Lung microvascular endothelial cell (primary cell): ENCODE measurements at places on chromosomes 5 and 9. TPM values are rescaled to one million over a fixed set of nuclear protein-coding genes. Genes with fewer than 3 reads are reported as not detected.
A peak's percentile ranks its signal among the peaks of the same experiment; 100 is the strongest.

The DRD1 gene
- total RNA-seq, result not detected in 2 replicates

The INVS gene
- 16.3 and 20.6 TPM in 2 replicates for total RNA-seq

The ANKRD18B gene
- under 0.01 and 0.22 TPM in 2 replicates for total RNA-seq

The ARAP3 gene
- total RNA-seq, result 22.4 and 30.8 TPM in 2 replicates

- peak; percentile 12 for DNase-seq
Measured at GRCh38 chr5:96453394-96453793, 20.3 kb upstream of the PCSK1 start.

GRCh38 chr5:45355189-45355992, 340.8 kb downstream of the HCN1 start:
- DNase-seq, result no peak
